ENCODE measurements at places on chromosomes 7 and 10.

DNA sequence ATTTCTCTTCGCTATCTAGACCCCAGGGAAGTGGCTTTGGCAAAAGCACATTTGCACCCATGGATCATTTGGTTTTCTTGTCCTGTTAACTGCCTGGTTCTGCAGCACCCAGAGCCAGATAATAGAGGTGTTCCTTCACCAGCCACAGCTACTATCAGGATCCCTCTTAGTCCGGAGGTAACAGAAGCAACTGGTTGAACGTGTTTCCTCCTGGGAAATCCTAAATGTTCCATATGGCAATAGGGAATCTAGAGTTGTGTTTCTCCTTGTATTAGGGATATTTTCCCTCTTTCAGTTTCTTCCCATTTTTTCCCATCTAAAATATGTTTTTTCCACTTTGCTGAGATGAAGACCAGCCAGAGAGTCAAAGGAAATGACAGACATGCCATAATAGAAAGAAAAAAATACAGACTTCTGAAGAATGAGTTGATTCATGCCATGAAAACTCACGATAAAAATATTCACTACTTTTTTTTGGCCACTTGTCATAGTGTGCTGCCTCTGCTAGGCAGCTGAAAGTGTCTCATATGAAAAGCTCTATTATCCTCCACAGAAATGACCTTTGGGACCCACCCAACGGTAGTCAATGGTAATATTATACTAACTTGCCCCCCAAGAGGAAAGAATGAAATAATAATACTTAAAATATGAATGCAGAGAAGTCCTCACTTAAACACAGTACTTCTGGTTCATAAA lies 472.8 kb downstream of the KCNMA1 start:
- DNase-seq = peak; percentile 79

GRCh38 chr10:132850246-132850645 lies 64.3 kb upstream of the NKX6-2 start:
- DNase-seq = no peak

DNA sequence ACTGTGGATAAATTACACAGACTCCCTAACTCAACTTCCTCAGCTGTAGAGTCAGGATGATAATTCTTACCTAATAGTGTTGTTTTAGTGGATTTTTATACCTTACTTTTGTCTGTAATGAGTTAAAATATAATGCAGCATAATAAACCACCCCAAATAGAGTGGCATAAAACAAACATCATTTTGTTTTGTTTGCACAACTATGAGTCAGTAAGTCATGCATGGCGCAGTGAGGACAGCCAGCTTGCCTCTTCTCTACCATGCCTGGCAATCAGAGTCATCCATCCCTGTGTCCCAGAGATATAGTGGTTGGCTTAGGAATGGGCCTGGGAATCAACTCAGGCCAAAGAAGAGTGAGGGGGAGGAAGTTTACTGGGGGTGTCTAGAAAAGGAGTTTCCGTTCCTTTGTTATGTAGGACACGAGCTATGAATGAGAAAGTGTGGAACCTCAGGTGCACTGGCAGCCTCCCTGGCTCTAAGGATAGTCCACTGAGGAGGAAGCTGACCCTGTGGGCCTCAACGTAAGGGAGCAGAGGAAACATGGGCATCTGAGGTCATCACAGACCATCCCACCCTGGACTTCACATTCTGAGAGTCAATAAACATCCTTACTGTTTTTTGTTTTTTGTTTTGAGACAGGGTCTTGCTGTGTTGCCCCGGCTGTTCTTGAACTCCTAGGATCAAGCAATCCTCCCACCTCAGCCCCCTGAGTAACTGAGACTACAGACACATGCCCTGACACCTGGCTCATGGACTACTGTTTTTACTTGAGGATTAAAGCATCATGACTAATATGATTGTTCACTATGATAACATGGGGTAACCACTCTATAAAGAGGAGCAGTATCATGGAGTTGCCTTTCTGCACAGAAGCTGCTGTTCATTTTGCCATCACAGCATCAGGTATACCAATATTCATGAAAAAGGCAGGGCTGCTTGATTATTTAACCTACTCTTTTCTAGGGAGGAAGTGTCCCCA lies 21.0 kb upstream of the GRB10 start:
- DNase-seq = peak; percentile 86

DNA sequence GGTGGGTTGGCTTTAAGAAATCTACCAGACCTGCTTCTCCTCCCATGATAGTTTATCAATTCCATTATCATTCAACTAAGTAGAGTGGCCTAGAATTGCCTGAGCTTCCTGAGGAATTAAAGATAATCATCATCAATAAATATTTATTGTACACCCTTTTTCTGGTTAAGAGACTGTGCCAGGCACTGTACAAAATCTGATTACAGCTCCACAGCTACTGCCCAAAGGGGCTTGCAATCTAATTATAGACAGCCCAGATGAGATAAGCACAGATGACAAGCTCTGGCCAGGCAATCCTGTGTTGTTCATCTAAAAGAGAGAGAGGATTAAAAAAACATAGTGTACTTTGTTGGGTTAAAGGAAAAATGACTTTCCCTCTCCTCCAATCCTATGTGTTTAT lies 586.4 kb downstream of the GATA3 start:
- no peak for DNase-seq

- DNase-seq = no peak
Measured at GRCh38 chr7:99177165-99177564, 30.8 kb downstream of the KPNA7 start.

- no peak for DNase-seq
Measured at GRCh38 chr7:131553931-131554330, 2.5 kb downstream of the PODXL start.

DNA sequence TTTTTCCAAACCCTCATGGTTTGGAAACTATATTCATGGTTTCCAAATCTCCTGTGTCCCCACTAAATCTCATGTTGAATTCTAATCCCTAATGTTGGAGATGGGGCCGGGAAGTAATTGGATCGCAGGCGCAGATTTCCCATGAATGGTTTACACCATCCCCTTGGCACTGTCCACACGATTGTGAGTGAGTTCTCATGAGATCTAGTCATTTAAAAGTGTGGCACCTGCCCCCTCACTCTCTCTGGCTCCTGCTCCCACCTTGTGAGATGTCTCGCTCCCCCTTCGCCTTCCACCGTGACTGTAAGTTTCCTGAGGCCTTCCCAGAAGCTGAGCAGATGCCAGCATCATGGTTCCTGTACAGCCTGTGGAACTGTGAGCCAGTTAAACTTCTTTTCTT lies 3.3 kb upstream of the MTPAP start:
- DNase-seq = no peak

- DNase-seq = no peak
Measured at GRCh38 chr10:95688648-95689047, 5.1 kb downstream of the TCTN3 start.

DNA sequence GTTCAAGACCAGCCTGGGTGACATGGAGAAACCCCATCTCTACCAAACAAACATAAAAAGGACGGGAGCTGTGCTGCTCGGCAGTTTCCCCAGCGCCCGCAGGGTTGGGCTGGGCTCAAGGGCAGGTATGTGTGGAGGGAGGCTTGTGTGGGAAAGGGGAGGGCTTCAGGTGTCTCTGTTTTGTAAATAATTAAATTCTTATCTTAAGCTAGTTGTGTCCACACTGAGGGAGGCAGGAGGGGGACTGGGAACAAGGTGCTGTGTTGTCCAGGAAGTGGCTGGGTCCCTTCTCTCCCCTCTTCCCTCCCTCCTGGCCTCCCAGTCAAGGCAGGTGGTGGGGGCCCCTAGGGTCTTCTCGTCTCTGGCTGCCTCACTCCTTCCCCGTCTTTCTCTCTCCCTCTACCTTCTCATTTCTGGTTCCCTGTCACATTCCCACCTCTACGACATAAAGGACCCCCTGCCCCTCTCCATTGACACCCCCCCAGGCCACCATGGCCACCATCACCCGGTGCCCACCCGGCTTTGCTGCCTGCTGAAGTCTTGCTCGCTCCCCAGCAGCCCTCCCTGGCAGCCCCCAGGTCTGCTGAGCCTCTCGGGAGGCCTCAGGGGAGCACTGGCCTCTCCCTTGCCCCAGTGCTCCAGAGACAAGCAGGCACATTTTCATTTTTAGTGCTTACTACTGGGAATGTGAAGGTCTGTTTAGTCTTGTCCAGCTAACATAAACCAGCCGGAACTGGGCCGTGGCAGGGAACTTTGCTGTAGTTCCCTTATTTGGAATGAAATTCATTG lies 19.3 kb downstream of the NEURL1 start:
- DNase-seq = no peak

GRCh38 chr7:92847305-92847704 lies 10.9 kb upstream of the CDK6 start:
- DNase-seq = no peak

GRCh38 chr10:102603946-102604345 lies 40.3 kb upstream of the TRIM8 start:
- DNase-seq = no peak

- DNase-seq = peak; percentile 54
Measured at GRCh38 chr10:43421519-43421918, 12.5 kb upstream of the HNRNPF start.

DNA sequence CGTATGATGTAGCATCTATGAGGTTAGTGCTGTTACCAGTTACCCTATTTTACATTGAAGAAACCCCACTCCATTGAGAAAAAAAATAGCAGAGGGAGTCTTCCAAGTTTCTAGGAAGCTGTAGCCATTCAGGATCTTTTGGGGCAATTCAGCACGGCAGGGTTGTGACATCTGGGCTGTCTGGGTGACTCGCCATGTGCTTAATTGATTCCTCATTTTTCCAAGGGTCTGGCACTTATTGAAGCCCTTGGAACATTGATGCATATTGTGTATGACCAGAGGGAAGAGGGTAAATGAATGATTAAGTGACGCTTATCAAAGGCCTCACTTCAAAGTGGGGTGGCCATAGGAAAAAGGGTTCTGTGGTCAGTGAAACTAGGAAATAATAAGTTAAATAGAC lies 248.7 kb downstream of the ARHGAP12 start:
- DNase-seq = no peak

GRCh38 chr7:105811189-105811847 lies 65.1 kb downstream of the ATXN7L1 start:
- no peak for DNase-seq

DNA sequence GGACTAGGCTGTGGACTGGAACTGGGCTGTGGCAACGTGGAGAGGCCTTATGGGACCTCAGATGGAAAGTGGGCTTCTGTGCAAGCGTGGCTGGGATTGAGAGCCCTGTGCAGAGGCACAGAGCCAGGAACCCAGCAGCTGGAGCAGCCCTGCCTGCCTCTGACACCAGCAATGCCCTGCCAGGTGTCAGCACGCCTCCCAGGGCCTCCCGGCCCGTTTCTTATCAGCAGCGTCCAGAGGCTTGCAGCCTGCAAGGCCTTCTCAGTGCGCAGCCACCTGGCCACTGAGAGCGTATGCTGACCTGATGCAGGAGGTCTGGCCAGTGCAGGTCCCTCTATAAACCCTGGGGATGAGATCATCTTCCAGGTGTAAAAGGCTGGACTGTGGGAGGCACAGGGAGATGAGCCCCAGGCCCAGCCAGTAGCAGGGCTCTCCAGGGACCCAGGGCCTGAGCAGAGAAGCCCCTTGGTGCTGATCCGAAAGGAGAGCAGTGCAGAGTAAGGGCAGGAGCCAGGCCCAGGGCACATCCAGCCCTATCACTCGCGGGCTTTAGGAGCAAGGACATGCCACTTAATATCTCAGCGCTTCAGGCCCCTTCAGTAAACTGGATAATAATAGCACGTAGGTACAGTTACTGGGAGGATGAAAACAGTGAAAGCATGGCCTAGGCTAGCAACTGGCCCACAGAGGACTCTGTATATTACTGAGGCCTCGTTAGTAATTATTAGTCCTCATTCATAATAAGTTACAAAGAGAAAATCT lies 38.8 kb upstream of the ANTXRL start:
- DNase-seq = no peak

DNA sequence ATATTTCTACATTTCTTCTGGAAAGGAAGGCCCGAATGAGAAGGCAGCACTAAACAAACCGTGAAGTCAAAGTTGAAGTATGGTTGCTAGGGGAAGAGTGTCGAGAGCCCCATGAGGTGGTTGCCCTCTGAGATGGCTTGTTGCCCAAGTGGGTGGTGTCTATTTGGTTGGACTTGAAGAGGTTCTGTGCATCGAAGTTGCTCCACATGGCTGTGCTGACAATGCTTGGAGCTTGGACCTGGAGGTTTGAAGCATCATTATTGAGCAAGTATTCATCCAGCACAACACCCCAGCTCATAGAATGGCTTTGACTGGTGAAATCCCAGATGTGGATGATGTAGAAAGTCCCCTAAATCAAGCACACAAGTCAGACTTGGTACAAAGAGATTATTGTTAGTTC lies 165.2 kb upstream of the CDCA7L start:
- DNase-seq = no peak

DNA sequence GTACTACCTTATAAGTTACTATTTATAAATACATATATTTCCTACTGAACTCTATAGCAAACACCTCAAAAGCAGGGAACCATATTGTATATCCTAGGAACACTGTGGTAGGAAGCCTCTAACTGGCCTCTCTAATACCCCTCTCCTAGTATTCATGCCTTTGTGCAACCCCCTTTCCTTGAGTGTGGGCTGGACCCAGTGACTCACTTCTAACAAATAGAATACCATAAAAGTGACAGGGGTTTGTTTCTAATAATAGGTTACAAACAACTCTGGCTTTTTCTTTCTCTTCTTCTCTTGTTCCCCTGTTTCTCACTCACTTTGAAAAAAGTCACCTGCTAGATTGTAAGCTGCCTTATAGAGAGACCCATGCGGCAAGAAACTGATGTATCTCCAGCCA lies 51.6 kb upstream of the MACC1 start:
- peak; percentile 36 for DNase-seq

DNA sequence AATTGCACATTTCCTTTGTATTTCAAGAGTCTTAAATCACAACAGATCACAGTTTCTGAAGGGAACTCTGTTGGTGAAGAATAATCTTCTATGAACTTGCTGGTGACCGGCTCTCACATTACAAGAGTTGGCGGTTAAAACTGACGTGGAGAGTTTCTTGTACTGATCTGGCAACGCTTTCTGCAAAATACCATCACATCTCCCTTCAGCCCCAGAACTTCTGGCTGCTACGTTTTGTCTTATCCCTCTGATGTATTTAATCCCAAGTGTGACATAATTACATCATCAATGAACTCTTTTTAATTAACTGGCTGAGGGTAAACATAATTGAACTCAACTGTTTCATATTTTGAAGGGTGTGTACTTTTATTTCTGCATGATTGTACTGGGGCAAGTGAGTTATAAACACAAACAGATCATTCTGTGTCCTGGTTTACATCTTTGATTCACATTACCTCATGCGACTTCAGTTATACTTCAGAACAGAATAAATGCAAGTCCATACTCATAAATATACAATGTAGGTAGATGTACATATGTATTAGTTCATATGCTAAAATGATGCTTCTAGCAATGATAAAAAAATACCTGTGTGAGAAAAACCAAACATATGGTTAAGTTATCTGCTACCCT lies 105.1 kb upstream of the NPVF start:
- no peak for DNase-seq

All from bronchial epithelial cell (primary cell).